ENCODE measurements at places on chromosomes 2 and 18.

DNA sequence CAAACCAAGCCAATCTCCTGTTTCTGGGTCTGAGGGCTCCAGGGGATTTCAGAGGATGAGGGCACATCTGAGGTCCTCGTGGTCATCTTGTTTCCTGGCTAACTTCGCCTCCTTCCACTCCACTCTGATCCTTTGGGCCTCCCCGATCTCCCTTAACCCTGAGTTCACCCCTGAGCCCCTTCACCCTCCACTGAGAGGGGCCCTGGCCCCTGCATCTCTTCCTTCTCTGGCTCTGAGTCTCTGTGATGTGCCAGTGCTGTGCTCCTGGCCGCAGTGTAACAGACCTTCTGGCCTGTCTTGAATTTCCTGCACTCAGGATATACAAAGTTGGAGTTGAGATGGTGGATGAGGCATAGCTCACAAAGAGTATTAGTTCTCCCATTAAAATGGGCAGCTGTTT lies 84.7 kb upstream of the BOD1L2 start:
- DNase-seq = no peak

DNA sequence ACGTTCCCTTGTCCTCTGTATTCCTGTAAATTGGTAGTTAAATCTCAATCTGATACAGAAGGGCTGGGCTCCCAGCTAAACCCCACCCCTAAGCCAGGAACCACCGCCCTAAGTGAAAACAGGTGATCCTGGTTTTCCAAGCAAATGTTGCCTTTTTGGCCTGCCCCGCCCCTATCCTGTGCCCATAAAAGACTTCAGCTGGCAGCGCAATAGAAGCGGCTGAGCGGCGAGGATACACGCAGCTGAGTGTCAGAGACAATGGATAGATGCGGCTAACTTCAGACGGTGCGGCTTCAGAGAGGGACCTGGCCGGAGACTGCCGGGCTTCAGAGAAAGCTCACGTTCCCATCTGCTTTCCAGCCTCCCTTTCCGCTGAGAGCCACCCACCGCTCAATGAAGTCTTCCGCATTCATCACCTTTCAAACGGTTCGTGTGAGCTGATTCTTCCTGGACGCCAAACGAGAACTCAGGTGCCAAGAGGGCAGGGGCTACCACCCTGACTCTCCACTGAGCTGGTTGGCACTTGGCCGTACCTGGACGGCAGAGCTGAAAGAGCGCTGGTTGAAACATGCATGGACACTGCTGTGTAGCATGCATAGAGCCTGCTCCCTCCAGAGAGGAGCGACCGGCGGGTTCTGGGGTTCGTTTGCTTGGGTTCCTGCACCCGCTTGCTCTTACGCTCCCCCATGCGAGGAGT lies 49.5 kb upstream of the POLE4 start:
- DNase-seq = no peak

DNA sequence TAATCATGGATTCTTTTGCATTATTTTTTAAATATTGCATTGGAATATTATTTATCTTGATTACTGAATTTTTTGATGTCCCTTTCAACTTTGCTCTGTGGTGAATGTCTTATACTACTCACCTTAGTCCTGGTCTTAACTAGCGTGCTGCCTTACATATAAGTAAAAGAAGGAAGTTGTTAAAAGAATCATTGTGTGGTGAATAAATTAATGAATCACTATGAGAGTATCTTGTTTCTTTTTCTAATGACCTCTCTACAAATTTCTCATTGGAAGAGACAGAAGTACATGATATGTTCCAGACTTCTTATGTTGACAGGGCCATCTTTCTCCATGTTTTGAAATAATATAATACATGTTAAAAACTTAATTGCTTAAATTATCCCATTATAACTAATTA lies 432.6 kb upstream of the MMADHC start:
- DNase-seq = no peak

DNA sequence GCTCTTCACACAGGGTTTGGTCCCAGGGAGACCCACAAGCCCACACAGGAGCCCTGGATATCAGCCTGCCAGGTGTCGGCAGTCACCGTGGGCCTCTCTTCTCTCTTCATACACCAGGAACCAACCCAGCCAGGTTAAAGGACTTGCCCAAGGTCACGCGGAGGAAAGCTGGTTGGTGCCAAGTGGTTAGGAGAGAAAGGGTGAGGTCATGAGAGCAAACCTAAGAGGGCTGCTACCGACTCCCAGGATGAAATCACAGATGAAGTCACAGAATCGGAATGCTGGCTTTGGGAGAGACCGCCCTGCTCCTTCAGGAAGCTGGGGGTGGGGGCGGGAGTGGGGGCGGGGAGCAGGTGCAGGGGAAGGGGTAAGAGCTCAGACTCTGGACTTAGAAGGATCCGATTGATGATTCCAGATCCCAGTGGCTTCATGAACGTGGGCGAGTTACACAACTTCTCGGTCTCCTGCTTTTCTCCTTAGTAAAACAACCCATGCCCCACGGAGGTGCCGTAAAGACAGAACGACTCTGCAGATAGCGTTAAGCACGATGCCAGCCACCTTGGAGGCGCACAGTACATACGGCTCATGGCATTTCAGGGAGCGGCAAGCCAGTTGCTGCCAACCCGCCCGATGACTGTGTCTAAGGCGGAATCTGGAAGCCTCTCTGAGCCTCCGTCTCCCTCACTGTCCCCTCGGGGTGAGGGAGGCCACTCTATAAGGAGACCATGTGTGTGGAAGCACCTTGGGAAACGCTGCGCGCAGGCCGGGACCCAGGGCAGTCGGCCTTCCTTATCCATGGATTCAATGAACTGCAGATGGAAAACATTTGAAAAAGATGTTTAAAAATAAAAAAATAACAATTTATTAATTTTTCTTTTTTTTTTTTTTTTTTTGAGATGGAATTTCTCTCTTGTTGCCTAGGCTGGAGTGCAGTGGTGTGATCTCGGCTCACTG lies 23.0 kb upstream of the TAF1B start:
- DNase-seq = no peak

- no peak for DNase-seq
Observed at GRCh38 chr2:121485039-121485438, 45.6 kb upstream of the RNU4ATAC start.

GRCh38 chr2:88659538-88659915 lies 31.9 kb upstream of the RPIA start:
- DNase-seq = no peak

DNA sequence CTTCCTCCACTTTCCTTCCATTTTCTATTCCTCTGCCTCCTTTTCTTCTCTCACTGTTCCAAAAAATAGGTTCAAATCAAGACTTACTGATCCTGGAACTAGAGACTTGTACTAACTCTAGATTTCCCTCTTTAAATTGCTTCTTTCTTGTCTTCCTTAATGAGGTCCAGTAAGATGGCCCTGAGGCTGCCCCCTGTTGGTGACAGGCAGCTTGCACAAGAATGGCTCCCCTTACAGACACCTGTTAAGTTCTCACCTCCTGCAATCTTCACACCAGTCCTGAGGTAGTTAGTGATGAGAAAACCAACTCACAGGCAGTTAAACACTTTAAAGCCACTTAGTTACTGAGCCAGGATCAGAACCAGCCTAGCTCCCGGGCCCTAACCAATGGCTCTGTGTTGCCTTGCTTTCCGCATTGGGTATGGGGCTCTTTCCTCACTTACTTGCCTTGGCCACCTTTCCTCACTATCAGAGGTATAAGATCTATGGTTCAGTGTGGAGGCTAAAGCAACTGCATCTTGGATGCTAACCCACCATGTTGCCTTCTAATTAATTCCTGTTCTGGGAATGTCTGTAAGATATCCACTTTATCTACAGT lies 130.6 kb downstream of the AKAIN1 start:
- no peak for DNase-seq

DNA sequence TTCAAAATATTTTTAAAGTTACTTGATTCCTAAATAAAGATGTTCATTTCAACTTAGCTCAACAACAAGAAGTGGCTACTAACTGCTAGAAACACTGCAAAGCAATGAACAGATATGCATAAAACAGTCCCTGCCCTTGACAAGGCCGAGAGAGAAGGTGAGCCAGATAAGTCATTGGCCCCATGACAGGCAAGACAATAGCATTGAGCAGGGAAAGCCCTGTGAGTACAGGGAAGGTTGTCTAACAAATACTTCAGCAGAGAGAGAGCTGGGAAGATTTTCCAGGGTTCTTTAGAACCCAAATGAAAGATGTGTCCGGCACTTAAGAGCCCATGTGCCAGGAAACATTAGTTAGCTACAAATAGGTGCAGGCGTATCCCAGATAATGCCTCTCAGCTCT lies 4.7 kb downstream of the LAMA1 start:
- DNase-seq = no peak

- no peak for DNase-seq
Observed at GRCh38 chr2:23487735-23488492, 102.9 kb downstream of the KLHL29 start.

DNA sequence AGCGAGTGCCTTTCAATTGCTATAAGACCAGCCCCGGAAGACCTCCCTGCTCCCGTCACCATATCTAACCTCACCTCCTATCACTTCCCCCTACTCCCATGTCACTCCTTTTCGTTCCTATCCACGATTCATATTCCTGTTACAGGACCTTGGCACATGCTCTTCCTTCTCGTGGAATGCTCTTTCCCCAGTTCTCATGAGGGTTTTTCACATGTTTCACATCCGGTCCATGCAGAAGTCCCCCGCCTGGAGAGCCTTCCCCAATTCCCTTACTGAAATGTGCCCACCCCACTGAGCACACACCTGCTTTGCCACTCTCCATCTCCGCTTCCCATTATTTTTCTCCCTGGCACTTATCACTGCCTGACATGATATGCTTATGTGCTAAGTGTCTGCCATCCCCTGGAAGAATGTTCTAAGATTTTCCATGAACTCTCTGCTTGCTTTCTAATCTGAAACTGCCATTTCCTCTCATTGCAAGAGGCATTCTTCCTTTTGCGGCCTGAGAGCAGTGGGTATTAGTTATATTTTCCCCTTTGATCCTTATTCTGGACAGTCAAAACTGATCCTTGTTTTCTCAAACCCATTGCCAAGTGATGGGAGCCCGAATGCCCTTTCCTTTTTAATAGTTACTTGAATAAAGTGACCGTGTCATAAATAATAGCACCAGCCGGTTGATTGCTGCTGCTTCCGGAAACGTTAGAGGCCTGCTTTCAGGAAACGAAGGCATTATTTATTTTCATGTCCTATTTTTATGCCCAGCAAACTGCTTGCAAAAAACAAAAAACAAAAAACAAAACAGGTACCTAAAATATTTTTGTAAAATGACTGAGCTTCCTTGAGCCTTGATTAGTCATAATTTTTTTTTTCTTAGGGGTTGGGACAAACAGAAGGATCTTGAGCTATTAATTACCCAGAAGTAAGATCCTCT lies 127.9 kb downstream of the ZNF532 start:
- no peak for DNase-seq

DNA sequence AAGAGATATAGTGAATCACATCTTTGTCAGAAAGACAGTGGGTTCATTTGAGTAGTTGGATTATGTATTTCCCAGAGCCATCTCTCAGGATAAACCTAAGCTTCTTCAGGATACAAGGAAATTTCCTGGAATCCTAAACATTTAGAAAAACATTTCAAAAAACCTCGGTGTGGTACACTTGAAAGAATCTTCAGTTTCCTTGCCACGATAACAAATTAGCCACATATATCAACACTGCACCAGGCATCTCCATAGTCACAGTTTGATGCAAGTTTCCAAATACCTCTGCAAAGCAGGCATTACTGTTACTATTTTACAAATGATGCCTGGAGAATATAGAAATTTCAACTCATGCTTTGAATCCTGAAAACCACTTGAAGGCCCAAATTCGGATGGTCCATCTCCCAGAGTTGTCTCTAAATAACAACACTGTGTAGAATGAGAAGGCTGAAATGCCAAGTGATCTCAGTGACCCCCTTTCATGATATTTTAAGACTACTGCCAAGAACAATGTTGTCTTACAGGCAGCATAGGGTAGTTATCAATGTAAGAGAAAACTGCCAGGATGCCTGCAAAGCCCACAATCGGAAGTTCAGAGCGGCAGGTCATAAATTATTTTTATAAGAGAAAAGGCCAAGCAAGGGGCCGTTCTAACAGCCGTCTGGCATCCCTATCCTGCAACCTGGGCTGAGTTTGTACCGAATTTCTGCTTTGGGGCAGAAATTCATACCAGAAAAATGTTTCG lies 307.9 kb downstream of the TXNL1 start:
- DNase-seq = no peak

DNA sequence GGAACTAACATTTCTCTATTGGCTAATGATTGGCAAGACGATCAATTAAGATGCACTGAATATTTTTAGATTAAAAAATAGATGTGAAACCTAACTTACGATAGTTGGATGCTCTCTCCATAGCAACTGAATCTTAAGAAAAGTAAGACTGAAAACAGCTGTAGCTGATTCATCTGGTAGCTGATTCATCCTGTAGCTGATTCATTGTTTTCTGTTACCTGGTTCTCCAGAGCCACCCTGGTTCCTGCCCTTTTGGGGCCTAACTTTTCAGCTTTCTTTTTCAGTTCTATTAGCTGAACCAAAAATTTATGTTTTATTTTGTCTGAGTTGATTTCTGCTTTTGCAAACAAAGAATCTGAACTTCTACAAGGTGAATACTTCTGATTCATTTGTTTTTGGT lies 22.7 kb upstream of the SPR start:
- DNase-seq = no peak

- DNase-seq = no peak
Observed at GRCh38 chr2:26685341-26685740, 7.2 kb upstream of the KCNK3 start.

DNA sequence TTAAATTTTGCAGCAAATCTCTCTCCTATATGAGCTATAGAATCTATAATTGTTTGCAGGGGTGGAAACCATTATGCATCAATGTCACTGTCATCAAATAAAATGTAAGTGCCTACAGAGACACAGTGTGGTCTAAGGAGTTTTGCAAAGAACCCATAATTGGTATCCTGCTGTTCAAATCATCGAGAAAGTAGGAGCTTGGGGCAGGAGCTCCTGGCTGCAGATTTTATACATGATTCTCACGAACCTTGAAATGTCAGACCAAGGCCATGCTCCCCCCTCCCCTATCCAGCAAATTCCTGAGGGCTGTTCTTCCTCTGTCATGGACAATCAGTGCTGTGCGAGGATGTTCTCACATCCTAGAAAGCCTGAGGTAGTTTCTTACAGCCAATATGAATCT lies 119.5 kb upstream of the CYRIA start:
- no peak for DNase-seq

DNA sequence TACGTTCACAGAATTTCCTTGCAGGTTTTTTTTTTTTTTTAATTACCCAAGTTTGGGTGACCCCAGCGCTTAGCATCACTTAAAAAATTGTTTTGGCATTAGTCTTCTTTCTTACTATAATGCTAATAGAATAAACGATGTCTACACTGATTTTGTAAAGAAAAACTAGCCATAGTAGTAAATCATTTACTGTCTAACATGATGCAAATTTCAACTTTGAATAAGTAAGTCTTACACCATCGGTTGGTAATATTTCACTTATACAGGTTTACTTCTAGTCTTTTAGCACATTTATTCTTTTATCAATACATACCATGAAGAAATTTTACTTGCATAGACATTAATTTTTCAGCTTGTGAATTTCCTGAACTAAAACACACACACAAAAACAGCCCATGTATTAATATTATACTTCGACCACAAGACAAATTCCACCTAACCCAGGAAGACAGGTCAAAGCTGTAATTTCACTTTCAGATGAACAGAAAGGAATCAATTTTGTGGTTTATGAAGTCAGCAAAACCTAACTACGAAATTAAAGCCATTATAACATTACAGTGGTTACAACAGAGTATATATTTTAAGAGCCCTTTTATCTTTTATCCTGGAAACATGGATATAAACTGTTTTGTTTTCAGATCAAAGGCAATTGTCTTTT lies 1.9 kb downstream of the YES1 start:
- DNase-seq = no peak

- no peak for DNase-seq
Observed at GRCh38 chr18:61591253-61591652, 258.0 kb downstream of the CDH20 start.
